ENCODE measurements at places on chromosomes 7 and 10.

DNA sequence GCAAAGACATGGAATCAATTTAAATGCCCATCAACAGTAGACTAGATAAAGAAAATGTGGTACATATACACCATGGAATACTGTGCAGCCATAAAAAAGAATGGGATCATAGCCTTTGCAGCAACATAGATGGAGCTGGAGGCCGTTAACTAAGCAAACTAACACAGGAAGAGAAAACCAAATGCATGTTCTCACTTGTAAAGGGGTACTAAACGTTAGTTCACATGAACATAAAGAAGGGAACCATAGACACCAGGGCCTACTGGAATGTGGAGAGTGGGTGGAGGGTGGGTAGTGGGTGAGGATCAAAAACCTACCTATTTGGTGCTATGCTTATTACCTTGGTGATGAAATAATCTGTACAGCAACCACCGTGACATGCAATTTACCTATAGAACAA is 78.4 kb upstream of the GSDME start:
- DNase-seq: no peak

DNA sequence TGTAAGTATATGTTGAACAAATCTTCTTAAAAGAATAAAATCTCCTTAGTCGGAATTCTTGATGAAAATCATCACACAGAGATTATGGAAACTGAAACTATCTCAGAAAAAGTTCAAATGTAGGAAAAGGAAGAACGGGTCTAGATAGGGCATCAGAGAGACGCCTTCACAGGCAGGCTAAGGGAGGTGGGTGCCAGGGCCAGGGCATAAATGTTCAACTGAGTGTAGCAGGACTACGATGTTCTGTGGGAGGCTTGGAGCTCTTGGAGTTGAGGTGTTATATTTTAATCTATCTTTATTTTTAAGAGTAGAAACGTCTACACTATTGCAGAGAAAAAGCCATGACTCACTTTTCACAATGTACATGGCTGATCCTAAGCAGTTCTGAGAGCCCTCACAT is 101.2 kb downstream of the RSU1 start:
- no peak for DNase-seq

- DNase-seq: no peak
These were observed 4.5 kb downstream of the CHCHD3 start for GRCh38 chr7:133077394-133077793.

GRCh38 chr10:106320876-106321275 is 843.6 kb downstream of the SORCS1 start:
- DNase-seq: no peak

DNA sequence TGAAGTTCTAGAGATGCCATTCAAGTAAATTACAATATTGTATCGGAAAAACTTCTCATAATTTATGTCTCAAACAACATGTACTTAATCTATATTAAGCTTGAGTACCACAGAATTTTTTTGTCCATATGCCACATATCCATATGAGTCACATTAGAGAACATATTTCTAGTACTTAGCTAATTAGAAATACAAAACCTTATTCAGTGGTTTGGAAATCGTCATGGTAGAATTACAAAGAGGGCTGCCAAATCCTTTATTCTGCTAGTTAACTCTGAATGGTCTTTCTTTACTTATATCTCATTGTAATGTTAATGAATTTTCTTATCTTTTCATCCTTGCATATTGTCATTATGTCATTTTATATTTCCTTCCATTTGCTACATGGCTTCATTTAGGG is 9.0 kb upstream of the VIM start:
- DNase-seq: peak; percentile 86

- no peak for DNase-seq
These were observed 41.6 kb upstream of the KCNMA1 start for GRCh38 chr10:77679217-77679616.

- peak; percentile 23 for DNase-seq
These were observed 81.8 kb upstream of the ANKRD1 start for GRCh38 chr10:91002656-91003055.

- DNase-seq: peak; percentile 35
These were observed 252.7 kb upstream of the MBL2 start for GRCh38 chr10:53025172-53025711.

GRCh38 chr7:32179567-32179966 is 109.4 kb upstream of the PDE1C start:
- peak; percentile 48 for DNase-seq
